ENCODE measurements at places on chromosomes 3 and 15.
A peak's percentile ranks its signal among the peaks of the same experiment; 100 is the strongest.

- DNase-seq = no peak
Measured at GRCh38 chr3:153078826-153079225, 83.2 kb upstream of the RAP2B start.

- no peak for DNase-seq
Measured at GRCh38 chr3:77786216-77786615, 746.3 kb downstream of the ROBO2 start.

- no peak for DNase-seq
Measured at GRCh38 chr3:151035072-151035471, 50.4 kb upstream of the MED12L start.

- peak; percentile 9 for DNase-seq
Measured at GRCh38 chr15:29089731-29090616, 179.6 kb downstream of the NSMCE3 start.

DNA sequence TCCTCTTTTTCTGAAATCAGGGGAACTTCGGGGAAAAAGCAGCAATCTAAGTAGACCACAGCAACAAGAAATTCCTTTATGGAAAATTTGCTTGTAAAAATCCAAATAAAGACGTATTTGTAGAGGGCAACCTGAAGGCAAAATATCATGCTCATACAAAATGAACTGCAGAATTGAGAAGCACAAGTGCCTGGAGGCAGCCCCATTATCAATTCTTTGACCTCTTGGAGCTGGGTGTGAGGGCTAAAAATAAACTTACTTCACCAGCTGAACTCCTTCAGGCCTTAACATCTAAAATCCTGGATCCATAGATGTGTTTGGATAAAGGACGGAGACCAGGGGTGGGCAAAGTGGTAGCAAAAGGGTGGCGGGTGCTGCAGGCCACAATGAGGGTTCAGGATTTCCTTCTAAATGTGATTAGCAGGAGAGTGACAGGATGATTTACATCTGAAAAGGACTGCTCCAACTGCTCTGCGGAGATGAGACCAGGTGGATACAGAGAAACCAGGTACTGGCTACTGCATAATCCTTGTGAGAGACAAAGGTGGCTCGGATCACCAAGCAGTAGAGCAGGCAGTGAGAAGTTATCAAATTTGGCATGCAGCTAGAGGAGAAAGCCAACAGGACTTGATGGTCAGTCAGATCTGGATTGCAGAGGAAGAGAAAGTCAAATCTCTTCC, 81.7 kb upstream of the TJP1 start:
- no peak for DNase-seq

DNA sequence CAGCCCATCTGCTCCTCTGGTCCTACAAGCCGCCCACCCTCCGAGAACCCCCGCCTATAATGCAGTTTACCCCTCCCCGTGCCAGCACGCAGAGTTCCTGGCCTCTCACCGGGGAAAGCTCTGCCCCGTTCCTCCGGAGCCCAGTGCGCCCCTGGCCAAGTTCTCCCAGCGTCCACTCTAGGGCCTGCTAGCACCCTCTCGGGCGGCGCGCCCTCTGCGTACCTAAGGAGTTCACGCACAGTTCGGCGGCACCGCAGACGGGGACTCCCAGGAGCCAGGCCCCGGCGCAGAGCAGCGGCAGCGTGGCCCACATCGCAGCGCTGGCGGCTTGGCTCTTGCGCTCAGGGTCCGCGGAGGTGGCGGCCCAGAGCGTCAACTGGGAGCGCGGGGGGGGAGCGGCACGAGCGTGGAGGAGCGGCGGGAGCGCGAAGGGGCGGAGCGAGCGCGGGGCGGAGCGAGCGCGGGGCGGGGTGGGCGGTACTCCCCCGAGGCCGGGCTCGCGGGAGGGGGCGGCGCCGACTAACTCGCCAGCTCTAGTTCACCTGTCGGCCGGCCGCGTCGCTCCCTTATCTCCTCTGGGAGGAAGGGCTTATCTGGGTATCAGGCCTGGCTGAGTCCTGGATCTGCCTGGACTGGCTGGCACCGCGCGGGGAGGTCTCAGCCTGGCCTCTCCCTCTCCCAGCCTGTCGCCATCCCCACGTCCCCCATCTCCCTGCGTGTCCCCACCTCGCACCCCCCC, at the start of gene CTSH:
TSS of gene CTSH (minus strand) at position 378 of the 739 bp plus-strand sequence. CDS start at position 313, 65 bp downstream.
- DNase-seq = peak; percentile 37

DNA sequence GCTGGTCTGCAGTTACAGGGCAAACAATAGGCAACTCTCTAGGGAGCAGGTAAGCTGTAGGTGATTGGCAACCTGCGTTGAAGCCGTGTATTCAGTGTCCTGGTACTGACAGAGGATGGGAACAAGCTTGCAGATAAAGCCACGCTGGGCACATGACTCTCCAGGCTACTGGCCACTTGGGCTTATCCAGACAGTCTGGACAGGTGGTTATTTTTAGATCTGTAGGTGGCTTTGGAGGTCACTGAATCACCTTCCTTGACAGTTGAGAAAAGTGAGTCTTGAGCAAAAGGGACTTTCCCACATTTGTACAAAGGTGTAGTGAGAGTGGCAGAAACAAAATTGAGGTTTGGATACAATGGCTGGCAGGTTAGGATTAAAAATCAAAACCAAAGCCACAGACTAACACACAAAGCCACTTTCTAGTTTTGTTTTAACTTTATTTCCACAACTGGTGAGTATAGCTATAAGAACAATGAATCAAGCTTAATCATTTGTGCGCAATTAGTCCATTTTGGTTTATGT, 22.3 kb upstream of the IL1RAP start:
- DNase-seq = no peak

DNA sequence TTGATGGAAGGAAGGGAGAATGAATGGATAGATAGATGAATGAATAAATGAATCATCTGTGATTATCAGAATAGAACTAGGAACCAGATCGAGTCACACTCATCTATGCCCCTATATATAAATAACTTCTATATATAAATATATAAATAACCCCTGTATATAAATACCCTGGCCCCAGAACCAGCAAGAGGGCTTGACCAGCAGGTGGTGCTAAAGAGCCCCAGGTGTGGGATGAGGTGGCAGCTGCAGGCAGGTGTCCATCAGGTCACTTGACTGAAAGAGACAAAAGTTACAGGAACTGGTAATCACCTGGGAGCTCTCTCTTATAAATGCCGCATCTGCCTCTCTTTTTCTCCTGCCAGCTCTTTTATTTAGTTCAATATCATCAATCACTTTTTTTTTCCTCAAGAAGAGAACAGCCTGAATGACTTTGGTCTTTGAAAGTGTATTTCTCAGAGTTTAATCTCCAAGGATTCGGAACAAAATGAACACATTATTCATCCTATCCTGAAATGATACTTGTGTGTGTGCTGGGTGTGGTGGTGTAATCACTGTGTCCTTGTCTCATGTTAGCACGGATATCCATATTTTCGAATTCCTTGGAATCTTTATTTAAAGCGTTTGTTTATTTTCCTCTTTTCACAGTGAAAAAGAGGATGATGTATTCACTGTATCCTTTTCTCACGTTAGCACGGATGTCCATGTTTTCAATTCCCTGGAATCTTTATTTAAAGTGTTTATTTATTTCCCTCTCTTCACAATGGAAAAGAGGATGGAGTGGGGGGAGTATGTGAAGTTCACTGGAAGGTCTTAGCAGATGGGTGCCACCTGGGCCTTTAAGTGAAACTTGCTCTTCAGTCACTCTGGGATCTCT, 35.4 kb upstream of the ATG7 start:
- peak; percentile 79 for DNase-seq
